Psoas muscle (tissue), 8 donors: ENCODE measurements at places on chromosomes 1 and 21. TPM values are rescaled to one million over a fixed set of nuclear protein-coding genes. Genes with fewer than 3 reads are reported as not detected.
A peak's percentile ranks its signal among the peaks of the same experiment; 100 is the strongest.

NTNG1 gene
- total RNA-seq = 0.27 TPM

DNA sequence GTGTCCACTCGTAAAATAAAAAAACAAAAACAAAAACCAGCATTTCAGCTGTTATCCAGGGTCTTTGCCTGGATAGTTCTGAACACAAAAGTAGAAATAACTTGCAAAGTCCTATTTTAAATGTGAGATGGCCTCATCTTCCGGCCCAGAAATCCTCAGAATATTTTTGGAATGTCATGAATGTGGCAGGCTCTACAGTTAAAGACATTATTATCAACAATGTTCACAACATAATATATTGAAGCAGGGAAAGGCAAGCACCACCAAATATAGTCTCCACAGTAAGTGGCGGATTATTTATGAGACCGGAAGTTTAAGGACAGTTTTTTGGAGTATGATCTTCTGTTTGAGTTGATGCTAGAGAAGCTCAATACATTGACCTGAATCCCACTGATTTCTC is 1.2 kb upstream of the C1orf198 start:
- peak overlapping the region; percentile 85 for H3K4me3 ChIP-seq
- no peaks in the 10 kb centered on the region for H3K36me3 ChIP-seq
- H3K27me3 ChIP-seq = no peaks in the 10 kb centered on the region
- H3K4me1 ChIP-seq = peaks cover 29% of the 10 kb centered on the region
- H3K27ac ChIP-seq = peak overlapping the region; percentile 90

DNA sequence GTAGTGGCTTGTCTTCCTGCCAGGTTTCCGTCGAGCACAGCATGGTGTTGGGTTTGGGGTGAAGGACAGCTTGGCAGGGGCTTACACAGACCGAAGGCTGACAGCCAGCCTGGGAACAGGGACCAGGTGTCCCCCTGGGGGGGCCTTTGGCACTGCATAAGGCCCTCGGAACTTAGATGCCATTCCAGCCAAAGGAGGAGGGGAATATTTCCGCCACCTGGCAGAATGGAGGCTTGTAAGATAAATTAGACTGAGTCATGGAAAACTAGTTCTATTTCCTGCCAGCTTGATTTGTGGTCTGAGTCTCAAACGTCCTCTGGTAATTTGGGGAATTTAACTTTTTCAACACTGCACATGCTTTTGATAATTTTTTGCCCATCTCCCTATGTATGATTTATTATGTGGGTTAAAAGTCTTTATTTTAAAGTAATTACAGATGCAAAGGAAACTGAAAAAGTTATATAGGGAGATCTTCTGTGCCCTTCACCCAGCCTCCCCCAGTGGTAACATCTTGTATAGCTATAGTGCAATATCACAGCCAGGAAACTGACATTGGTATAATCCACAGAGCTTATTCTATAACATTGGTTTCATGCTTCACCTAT is 11.5 kb upstream of the TMEM51 start:
- H3K36me3 ChIP-seq = no peaks in the 10 kb centered on the region
- no peak overlapping the region for H3K4me3 ChIP-seq
- H3K4me1 ChIP-seq = no peaks in the 10 kb centered on the region
- no peak for DNase-seq
- no peaks in the 10 kb centered on the region for H3K27me3 ChIP-seq

- no peak for DNase-seq
- no peak overlapping the region for H3K4me3 ChIP-seq
- no peaks in the 10 kb centered on the region for H3K36me3 ChIP-seq
- H3K27me3 ChIP-seq = no peaks in the 10 kb centered on the region
Observed at GRCh38 chr21:25191141-25191540, 416.1 kb downstream of the MRPL39 start.

- peaks cover 24% of the 10 kb centered on the region for H3K4me1 ChIP-seq
- peak overlapping the region; percentile 99 for H3K4me3 ChIP-seq
- DNase-seq = peak; percentile 65
- H3K36me3 ChIP-seq = peaks cover 6% of the 10 kb centered on the region
- H3K27me3 ChIP-seq = no peaks in the 10 kb centered on the region
Observed at GRCh38 chr1:153945131-153945794, 1.3 kb downstream of the DENND4B start.

- H3K27ac ChIP-seq = no peak overlapping the region
- no peak for DNase-seq
- H3K36me3 ChIP-seq = no peaks in the 10 kb centered on the region
- H3K27me3 ChIP-seq = peaks cover 20% of the 10 kb centered on the region
Observed at GRCh38 chr1:6409053-6409452, 10.7 kb downstream of the HES2 start.

GRCh38 chr1:200907611-200908097 is 13.0 kb downstream of the INAVA start:
- H3K36me3 ChIP-seq = no peaks in the 10 kb centered on the region
- H3K4me3 ChIP-seq = no peak overlapping the region
- no peak overlapping the region for H3K27ac ChIP-seq
- no peak for DNase-seq
- H3K4me1 ChIP-seq = no peaks in the 10 kb centered on the region
- H3K27me3 ChIP-seq = no peaks in the 10 kb centered on the region

GRCh38 chr1:6959491-6959890 is 174.2 kb downstream of the CAMTA1 start:
- H3K36me3 ChIP-seq = no peaks in the 10 kb centered on the region
- no peak overlapping the region for H3K4me3 ChIP-seq
- DNase-seq = no peak
- peak overlapping the region; percentile 71 for H3K27ac ChIP-seq
- H3K27me3 ChIP-seq = no peaks in the 10 kb centered on the region

- no peak overlapping the region for H3K27ac ChIP-seq
- no peaks in the 10 kb centered on the region for H3K27me3 ChIP-seq
- H3K4me3 ChIP-seq = no peak overlapping the region
Observed at GRCh38 chr21:38249696-38250278, 7.0 kb upstream of the KCNJ15 start.

- H3K36me3 ChIP-seq = no peaks in the 10 kb centered on the region
- H3K4me1 ChIP-seq = peaks cover 1% of the 10 kb centered on the region
- no peak overlapping the region for H3K27ac ChIP-seq
Observed at GRCh38 chr1:11031624-11032262, 15.3 kb downstream of the MASP2 start.

GRCh38 chr1:35535243-35535642 is 22.0 kb downstream of the KIAA0319L start:
- H3K27ac ChIP-seq = no peak overlapping the region
- no peaks in the 10 kb centered on the region for H3K27me3 ChIP-seq
- peaks cover 58% of the 10 kb centered on the region for H3K4me1 ChIP-seq
- DNase-seq = no peak
